ENCODE measurements at places on chromosomes 2 and 18. TPM values are rescaled to one million over a fixed set of nuclear protein-coding genes. Genes with fewer than 3 reads are reported as not detected.

Gene INPP5D
- 21.1 TPM for total RNA-seq

Gene SERPINB10
- not detected for total RNA-seq

Gene ARMC9
- 50.7 TPM for total RNA-seq

- no peak overlapping the region for H3K27ac ChIP-seq
- no peaks in the 10 kb centered on the region for H3K36me3 ChIP-seq
- no peak overlapping the region for H3K4me3 ChIP-seq
- H3K4me1 ChIP-seq: no peaks in the 10 kb centered on the region
- no peaks in the 10 kb centered on the region for H3K27me3 ChIP-seq
- no peak for DNase-seq
Observed at GRCh38 chr2:47620770-47621437, 162.0 kb upstream of the MSH6 start.

- DNase-seq: no peak
- no peaks in the 10 kb centered on the region for H3K4me1 ChIP-seq
- H3K27ac ChIP-seq: no peak overlapping the region
- H3K4me3 ChIP-seq: no peak overlapping the region
- H3K36me3 ChIP-seq: peaks cover 18% of the 10 kb centered on the region
Observed at GRCh38 chr2:74373221-74373676, 6.9 kb downstream of the DCTN1 start.

DNA sequence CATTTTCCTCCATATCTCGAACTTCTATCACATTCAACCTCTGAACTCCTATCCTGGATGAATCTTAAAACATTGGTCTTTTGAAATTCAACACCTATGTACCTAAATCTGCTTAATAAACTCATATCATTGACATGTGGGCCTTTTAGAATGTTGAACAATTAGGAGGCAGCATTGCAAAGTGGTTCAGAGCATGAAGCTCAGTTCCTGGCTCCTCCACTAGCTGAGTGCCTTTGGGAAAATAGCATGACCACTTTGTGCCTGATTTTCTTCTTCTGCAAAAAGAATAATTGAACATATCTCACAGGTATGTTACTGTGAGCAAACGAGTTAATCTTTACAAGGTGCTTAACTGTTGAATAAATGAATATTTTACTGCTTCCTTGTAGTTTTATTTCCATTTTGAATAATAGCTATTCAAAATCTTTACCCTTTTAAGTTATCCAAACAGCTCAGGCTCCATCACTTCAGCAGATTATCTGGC, 14.3 kb upstream of the ITPRID2 start:
- no peak overlapping the region for H3K4me3 ChIP-seq
- no peaks in the 10 kb centered on the region for H3K36me3 ChIP-seq
- no peak overlapping the region for H3K27ac ChIP-seq

DNA sequence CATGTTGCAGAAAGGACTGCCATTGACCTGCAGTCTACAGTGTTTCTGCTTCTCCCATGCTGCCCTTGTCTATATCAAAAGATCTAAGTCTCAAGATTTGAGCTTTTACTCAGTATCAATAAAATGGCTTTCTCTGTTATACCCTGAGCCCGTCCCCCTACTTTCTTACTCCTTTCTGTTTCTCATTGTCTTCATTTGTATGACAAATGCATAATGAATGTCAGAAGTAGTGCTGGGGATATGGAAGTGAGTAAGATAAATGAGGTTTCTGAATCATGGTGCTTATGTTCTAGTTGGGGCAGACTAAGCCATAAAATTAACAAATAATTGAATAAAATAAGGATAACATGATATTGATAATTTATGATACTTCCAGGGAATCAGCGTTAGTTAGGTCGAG, 128.6 kb downstream of the PARD3B start:
- no peak for DNase-seq
- no peak overlapping the region for H3K4me3 ChIP-seq
- H3K27me3 ChIP-seq: no peaks in the 10 kb centered on the region
- no peaks in the 10 kb centered on the region for H3K36me3 ChIP-seq
- H3K27ac ChIP-seq: no peak overlapping the region

DNA sequence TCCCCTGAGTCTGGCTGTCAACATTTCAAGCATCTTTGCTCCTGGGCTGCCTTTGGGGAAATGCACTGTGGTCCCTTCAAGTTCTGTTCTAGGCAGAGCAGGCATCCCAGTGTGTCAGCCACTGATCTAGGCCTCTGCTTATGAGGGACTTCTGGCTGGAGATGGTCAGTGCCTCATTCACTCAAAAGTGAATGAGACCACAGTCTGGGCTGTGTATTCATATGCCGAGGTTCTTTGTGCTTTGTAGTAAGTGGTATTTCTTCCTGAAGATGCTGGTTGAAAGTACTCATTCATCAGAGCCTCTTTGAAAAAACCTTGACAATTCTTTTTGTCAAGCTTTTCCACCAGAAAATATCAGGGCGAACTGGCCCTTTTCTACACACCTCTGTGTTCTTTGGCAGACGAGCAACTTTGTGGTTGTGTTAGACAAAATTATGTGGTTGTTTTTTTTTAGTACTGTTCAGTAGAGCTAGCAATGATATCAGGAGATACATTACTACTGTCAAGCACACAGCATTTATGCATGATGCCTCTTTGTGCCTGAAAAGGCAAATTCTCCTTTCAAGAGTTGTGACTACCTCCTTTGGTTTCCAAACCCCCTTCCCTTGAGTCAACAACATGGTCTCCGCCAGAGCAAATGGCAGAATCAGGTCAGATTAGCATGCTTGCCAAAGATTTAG, 510.9 kb upstream of the NRP2 start:
- peaks cover 4% of the 10 kb centered on the region for H3K4me1 ChIP-seq
- DNase-seq: no peak
- H3K27me3 ChIP-seq: no peaks in the 10 kb centered on the region
- no peaks in the 10 kb centered on the region for H3K36me3 ChIP-seq
- no peak overlapping the region for H3K27ac ChIP-seq

GRCh38 chr2:217838409-217838831, 164.4 kb downstream of the TNS1 start:
- DNase-seq: no peak
- H3K4me1 ChIP-seq: peaks cover 4% of the 10 kb centered on the region
- H3K27ac ChIP-seq: no peak overlapping the region
- no peak overlapping the region for H3K4me3 ChIP-seq
- H3K27me3 ChIP-seq: no peaks in the 10 kb centered on the region
